GM10248 (cell line): ENCODE measurements at places on chromosomes 11 and 22.

DNA sequence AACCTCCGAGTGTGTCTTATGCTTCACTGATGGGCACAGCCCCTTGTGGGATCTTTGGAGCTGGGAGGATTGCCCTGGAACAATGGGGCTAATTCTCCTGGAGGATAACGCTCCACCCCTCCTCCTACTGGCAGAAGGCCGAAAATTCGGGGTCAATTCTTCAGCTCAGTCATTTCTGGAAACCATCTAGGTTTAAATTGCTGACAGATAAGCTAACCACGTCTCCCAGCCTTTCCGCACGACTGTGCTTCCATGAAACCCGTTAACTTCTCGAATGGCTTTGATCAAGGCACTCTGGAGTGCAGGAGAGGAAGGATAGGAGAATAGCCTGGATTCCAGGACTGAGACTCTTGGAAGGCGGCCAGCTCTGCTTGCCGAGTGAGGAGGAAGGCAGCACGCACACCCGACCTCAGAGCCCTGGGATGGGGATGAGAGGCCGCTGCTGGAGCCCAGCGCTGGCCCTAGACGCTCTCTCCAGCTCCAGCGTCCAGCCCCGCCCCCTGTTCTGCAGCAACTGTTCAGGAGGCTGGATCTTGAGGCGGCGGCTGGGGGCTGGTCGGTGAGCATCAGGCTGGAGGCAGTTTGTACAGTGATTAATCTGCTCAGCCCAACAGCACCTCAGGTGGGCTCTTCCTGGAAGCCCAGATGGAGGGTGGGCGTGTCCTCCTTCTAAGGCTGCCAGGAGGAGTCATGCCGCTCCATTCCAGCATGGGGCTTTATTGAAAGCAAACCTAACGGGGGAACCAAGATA is 176.7 kb upstream of the NCAM1 start:
- no peak for DNase-seq

DNA sequence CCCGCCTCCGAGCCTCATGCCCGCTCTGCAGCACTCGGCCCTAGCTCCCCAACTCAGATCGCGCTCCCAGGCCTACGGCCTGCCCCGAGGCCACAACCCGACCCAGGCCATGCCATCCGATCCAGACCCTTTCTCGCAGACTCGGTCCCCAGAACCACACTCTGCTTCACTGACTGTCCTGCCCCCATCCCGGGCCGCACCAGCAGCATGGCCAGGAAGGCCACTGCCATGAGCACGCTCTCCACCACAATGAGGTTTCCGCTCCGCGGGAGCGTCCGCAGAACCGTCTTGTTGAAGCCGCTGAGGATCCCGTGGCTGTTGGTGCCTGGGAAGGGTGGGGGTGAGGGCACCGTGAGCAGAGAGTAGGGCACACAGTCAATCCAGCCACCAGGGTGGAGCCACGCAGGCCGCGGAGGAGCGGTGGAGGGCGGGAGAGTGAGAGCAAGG is 6.4 kb downstream of the UNC93B1 start:
- DNase-seq = no peak

GRCh38 chr22:37909766-37910165 is 3.7 kb downstream of the MICALL1 start:
- DNase-seq = no peak

- no peak for DNase-seq
Measured at GRCh38 chr11:124313131-124313530, 618 bp downstream of the OR8D1 start.

DNA sequence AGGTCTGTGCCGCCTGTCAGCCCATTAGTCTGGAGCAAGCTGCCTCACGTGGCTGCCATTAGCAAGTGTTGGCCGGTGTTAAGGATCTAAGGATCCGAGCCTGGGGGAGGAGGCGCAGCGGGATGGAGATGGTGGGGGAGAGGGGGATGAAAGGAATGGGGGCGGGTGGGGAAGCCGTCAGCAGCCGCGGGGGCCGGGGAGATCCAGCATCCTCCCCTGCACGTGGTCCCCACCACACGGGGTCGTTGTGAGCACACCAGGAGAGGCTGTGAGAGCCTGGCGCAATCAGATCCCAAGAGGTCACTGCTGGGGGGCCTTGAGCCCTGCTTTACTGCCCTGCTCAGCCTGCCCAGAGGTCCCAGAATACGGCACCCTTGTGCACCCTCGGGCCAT is 7.3 kb downstream of the CABP7 start:
- peak; percentile 71 for DNase-seq

DNA sequence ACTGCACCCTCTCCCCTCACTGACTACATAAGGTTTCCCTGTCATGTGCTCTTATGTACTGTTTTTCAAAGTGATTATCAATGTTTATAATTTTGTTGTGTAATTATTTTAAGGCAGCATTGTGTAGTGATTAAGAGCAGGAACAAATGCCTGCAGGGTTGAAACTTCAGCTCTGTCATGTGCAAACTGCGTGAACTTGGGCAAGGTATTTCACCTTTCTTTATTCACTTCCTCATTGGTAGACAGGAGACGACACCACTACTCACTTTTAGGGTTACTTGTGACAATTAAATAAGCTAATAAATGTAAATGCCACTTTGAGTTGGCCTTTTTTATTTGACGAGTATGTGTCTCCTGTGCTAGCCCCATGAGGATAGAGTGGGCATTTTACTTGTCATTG is 86.5 kb upstream of the E2F8 start:
- no peak for DNase-seq

- DNase-seq = no peak
Measured at GRCh38 chr11:17528906-17529843, 15.0 kb downstream of the USH1C start.

GRCh38 chr11:86124251-86125233 is 55.7 kb upstream of the PICALM start:
- DNase-seq = no peak

GRCh38 chr11:132632641-132633124 is 899.6 kb downstream of the OPCML start:
- no peak for DNase-seq

DNA sequence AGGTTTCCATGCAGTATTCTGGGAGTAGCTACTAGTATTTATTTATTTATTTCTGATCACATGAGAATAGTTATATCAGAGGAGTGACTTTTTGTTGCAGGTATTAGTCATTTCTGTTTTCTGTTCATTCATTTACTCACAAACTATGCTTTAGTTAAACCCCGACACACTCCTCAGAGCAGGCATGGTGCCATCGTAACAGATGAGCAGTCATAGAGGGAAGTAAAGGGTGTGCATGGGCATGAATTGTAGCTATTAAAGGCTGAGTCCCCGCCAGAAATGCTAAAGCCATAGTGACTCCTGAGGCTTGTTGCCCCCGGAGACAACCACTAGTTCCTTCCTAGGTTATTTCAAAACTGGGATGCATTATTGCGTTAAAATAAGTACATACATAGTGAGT is 10.6 kb downstream of the JHY start:
- DNase-seq = no peak
